DMS79 (cell line): ENCODE measurements at places on chromosomes 2 and 18.

DNA sequence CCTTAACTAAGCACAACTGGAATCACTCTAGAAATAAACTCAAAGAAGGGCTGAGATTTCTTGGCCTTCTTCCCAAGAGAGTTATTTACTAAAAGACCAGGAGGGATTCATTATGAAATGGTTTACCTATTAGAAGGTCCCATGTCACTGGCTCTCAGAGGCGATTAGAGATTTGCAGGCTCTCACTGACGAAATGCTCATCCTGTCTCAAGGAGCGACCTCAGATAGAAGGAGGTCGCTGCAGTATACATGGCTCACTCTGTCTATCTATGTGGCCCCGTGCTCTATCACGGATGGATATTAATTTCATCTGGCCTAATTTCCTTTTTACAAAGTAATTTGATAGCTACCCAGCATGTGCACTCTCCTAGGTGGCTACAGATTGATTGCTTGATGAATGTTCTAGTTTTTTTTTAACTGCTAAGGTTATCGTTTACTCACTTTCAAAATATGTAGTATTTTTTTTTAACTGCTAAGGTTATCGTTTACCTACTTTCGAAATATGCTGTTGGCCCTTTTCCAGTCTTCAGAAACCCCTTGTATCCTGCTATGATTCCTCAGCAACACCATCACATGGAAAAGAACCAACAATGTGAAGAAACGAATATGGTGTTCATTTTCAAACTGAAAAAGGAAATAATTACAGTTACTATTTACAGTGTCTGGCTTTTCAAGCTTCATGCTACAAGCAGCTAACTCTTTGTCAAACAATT, 9.1 kb downstream of the SMIM21 start:
- no peak for DNase-seq

GRCh38 chr2:227612546-227613271, 1.9 kb downstream of the SCYGR3 start:
- peak; percentile 49 for DNase-seq

- DNase-seq: no peak
These were observed 150.2 kb upstream of the SPATS2L start for GRCh38 chr2:200156166-200156835.

DNA sequence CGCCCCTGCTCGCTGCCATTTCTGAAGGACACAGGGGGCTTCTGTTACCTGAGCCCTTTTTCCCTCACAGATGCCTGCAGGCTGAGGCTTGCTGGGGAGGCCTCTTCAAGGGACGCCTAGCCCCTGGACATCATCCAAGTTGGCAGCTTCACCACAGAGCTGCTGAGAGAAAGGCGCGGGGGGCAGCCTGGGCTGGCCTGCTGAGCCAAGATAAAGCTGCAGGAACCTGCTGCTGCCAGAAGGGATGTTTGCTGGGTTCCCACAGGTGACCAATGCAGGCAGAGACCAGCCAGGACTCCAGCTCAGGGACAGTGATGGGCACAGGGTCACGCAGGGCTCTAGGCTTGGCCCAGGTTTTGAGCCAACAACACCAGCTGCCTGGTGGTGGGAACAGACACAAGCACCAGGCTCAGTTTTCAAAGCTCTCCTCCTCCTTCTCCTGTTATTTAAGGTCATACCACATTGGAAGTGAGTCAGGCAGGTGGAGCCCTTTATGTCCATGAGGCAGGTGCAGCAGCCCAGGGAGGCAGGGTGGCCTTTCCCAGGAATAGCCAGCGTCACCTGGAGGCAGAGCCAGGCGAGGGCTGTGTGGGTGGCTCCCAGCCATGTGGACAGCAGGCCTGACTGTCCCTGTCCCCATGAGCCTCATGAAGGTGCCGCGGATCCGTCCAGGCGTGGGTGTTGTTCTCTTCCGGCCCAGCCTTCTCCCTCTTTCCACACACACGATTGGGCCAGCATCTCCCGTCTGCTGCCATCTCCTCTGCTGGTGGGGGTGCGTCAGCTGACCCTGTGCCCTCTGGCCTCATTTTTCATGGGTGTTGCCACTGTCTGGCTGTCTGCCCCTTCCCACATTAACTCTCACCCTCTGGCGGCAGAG, 515.5 kb upstream of the MYT1L start:
- peak; percentile 99 for DNase-seq

DNA sequence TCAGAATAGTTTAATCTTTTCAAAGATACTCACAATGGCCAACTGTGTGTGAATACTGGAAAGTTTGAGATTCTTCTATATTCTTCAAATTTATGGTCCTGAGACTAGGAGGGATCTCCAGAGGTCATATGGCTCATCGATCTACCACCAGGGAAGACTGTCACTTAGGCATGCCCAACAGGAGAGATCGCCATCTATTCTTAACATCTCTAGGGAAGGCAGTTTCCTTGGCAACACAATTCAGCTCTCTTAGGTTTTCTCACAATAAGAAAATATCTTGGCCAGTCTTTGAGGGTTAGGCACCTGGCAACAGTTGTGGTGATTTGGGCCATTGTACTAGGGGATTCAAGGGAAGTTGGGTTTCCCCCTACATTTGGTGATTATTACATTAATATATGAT, 107.2 kb downstream of the GALNT3 start:
- no peak for DNase-seq

- no peak for DNase-seq
These were observed 235.0 kb downstream of the SETBP1 start for GRCh38 chr18:44915661-44916060.

DNA sequence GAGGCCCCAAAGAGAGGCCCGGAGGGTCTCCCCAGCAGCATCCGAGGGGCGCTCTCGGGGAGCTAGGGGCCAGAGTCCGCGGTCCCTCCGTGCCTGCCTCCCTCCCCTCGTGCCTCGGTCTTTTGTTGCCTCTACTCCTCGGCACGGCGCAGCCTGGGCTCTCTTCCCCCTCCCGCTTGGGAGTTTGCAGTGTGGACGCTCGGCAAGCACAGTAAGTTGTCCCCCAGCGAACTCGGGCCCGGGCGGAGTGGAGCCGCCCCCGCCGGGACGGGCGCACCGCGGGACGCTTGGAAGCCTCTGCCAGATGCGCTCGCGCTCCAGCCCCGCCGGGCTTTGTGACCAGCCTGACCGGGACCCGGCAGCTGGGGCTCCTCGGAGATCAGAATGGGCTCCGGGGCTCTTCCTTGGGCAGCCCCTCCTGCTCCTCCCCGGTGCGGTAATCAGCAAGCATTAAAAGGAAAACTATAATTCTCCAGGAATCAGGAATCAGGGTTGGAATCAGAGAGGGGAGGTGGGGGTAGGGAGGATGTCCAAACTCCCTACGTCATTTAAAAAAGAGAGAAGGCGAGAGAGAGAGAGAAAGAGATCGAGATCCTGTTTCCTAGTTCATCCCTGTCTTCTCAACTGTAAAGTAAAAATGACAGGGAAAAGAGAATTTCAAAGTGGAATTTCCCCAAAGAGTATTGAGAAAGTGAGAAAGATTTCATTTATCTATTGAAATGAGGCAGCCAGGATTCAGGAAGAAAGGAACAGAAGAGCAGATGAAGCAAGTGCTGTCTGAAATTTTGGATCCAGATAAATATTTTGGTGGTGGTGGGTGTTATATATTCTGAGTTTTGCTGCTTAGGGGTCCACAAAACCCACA, 786 bp upstream of the TMEM200C start:
- peak; percentile 71 for DNase-seq

DNA sequence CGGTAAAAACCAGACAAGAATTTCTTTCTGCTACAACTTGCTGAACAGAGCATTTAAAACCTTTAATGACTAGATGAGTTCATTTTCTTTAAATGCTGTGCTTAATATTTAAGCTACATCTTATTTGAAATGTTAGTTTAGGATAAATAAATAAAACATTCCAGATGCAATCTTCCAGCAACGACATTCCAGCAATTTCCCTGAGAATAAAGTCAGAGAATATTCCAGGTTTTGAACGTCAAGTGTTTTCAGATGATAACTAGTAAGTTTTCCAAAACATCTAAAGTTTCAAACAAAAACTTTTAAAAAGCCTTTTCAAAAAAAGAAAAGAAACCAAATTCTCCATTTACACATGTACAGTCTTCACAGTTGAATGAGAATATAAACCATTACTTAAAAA, 104.8 kb downstream of the PPP1R1C start:
- no peak for DNase-seq

DNA sequence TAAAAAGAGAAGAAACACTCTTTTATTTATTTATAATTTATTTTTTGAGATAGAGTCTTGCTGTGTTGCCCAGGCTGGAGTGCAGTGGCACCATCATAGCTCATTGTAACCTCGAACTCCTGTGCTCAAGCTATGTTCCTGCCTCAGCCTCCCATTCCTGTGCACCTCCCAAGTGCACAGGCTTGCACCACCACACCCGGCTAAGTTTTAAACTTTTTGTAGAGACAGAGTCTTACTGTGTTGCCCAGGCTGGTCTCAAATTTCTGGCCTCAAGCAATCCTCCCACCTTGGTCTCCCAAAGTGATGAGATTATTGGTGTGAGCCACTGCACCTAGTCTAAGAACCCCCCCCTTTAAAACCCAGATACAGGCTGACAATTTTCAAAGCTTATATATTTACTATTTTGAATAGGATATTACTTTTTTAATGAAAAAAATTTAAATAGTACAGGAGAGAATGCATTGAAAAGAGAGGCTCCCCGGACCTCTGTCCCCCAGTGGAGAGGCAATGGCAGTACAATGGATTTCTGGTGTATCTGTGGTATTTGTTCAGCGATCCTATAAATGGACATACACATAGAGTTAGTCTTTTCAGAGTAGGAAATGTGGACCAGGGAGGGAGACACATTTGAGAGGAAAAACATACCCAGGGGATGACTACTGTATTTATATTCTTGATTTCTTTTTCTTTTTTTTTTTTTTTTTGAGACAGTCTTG, 48.1 kb upstream of the CNOT11 start:
- no peak for DNase-seq

GRCh38 chr18:79600141-79600540, 79.5 kb upstream of the CTDP1 start:
- DNase-seq: no peak

- no peak for DNase-seq
These were observed 14.6 kb downstream of the ZEB2 start for GRCh38 chr2:144505245-144505831.

DNA sequence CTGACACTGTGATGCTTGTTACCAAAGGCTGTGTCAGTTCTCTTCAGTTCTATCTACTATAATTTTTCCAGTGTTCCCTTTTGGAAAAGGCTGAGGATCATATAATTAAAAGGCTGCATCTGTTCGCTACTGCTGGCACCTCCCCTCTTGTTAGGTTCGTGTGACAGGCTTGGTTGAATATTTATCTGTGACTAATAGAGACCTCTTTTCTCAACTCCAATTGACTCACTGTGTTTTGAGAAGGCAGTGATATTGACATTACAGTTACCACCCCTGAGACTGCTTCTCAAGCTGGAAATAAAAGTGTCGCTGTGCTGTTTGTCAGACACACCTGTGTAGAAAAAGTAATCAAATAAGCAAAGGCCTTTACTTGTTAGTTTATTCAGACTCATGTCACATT, 205.5 kb upstream of the KCNH7 start:
- DNase-seq: no peak

DNA sequence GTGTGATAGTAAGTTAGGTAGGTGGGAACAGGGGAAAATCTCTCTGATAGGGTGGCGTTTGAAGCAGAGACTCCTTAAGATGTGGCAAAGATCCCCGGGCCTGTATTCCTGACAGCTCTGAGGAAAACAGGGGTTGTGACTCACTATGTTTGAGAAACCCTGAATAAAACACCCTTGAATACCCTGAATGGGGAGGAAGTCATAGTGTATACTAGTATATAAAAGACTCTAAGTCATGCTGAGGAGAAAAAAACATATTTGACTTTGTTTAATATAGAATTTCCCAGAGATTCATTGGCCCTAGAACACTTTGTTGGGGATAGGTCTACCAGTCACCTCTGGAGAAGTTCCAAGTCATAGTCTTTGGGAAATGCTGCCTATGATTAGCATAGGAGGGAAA, 590.9 kb downstream of the IRS1 start:
- DNase-seq: no peak

GRCh38 chr2:67272195-67272594, 124.9 kb upstream of the ETAA1 start:
- no peak for DNase-seq

DNA sequence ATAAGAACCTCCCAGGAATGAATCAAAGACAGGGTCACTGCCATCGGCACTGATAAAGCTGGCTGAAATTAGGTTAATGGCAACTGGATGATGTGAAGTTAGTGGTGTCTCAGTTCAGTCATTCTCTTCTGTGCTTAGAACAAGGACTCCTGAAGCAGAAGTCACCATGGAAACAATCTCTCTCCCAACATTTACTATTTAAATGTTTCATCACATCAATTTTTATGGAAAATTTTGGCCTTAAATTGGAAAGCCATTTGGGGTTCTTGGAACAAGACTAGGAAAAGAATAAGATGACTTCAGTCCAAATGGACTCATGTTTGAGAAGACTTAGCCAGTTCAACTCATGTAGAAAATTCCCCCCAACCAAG, 15.5 kb upstream of the ARL5A start:
- DNase-seq: no peak

GRCh38 chr2:68940369-68940768, 12.3 kb downstream of the GKN2 start:
- no peak for DNase-seq

- no peak for DNase-seq
These were observed 85.4 kb downstream of the DYSF start for GRCh38 chr2:71538656-71539265.

DNA sequence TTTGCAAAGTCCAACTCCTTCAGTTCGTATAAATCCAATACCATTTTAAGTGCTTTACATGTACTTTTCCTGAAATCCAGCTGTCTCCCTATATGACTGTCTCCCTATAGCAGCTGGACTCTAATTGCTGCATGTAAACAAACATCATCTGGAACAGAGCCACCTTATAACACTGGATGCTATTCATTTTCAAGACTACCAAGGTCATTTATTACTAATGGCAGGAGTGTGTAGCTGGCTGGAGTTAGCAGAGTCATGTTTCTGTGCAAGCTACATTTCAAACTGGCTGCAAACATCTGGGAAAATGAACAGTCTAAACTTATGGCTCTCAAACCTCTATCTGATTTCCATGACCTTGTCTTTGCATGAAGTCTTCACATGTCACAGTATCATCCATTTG, 575.2 kb downstream of the PIK3C3 start:
- no peak for DNase-seq

- no peak for DNase-seq
These were observed 100.1 kb downstream of the PLCL1 start for GRCh38 chr2:197904446-197904845.

GRCh38 chr2:23286758-23287704, 97.9 kb upstream of the KLHL29 start:
- DNase-seq: no peak

- DNase-seq: no peak
These were observed 688 bp upstream of the ARHGAP28 start for GRCh38 chr18:6728809-6729246.

- no peak for DNase-seq
These were observed 17.1 kb downstream of the TRIB2 start for GRCh38 chr2:12733846-12734245.
